ENCODE measurements at places on chromosomes 3 and 15.

DNA sequence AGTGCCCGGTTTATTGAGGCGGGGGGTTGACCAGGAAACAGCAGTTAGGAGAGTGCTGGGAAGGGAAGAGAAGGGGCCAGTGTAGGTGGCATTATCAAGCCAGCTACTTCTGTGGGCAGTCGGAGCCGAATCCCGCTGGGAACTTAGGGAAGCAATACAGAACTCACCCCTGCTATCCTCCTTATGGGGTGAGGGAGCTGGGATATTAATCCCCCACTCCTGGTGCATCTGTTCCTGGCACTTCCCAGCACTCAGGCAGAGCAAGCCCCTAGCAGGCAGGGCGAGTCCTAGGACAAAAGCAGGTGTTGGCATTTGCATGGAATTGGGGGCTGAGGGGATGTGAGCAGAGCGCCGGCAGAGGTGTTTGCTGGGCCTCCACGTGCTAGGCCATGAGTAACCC is 48.6 kb downstream of the SMAD6 start:
- no peak for DNase-seq

- DNase-seq: no peak
Observed at GRCh38 chr3:116806351-116806750, 96.8 kb downstream of the TUSC7 start.

- no peak for DNase-seq
Observed at GRCh38 chr3:16998236-16998923, 113.6 kb downstream of the PLCL2 start.

DNA sequence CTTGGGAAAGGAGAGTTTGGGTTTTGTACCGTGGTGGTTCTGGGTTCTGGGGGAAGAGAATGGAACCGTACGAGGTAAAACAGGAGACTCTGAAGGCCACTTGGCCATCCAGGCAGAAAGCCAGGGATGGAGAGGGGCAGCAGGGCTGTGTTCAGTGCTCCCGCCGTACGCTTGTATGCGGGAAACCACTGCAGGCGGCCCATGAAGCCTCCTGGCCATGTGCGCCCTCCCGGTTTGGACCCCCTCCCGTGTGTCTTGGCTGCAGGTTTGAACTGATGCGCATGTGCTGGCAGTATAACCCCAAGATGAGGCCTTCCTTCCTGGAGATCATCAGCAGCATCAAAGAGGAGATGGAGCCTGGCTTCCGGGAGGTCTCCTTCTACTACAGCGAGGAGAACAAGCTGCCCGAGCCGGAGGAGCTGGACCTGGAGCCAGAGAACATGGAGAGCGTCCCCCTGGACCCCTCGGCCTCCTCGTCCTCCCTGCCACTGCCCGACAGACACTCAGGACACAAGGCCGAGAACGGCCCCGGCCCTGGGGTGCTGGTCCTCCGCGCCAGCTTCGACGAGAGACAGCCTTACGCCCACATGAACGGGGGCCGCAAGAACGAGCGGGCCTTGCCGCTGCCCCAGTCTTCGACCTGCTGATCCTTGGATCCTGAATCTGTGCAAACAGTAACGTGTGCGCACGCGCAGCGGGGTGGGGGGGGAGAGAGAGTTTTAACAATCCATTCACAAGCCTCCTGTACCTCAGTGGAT is 50.6 kb downstream of the PGPEP1L start:
- no peak for DNase-seq

- no peak for DNase-seq
Observed at GRCh38 chr3:152688313-152688712, 146.6 kb upstream of the P2RY1 start.

GRCh38 chr3:65751123-65751700 is 287.5 kb downstream of the MAGI1 start:
- peak; percentile 1 for DNase-seq

DNA sequence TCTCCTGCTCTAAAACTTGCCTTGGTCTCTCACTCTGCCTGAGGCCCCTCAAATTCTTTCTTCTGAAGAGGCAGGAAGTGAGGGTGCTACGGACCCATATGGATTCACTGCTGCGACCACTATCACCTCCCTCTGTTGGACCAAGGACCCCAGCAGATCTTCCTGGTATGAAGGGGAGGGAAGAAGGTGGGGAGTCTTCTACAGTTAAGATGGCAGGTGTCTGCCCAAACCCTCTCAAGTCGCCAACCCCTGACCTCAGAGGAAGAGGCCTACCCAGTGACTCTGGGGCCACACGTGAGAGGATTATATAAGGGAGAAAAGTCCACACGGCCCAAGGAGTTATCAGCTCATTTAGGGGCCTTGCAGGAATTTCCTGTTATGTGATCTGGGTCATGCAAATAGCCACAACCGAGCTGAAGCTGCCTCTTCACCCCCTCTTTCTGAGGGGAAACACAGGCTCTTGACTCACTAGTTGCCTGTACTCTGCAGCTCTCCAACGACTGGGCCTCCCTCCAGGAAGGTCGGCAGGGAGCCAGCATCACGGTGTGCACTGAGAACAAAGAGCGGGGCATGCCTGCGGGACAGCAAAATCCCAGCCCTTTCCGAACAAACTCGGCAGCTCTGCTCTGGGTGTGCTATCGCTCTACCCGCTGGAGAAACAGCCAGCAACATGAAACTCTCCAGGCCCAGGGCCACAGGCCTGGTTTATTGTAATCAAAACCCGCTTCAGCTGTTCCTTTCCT is 116.0 kb downstream of the XXYLT1 start:
- peak; percentile 79 for DNase-seq

DNA sequence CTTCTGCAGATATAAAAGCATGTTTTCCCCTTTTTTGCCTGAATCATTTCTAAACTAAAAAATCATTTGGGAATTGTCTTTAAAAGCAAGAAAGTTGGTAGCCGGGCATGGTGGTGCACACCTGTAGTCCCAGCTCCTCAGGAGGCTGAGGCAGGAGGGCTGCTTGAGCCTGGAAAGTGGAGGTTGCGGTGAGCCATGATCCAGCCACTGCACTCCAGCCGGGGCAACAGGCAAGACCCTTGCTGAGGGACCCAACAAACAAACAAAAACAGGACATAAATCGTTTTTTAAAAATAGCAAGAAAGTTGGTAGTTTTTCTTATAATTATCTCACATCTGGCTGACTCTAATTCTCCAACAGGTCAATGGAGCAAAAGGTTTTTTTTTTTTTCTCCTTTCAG is 2.5 kb downstream of the HIGD1A start:
- DNase-seq: no peak

GRCh38 chr15:59199626-59200465 is 6.8 kb upstream of the LDHAL6B start:
- no peak for DNase-seq

Measured in NCI-H2171 treated with DMSO at 0.1 percent for 48 hours (cell line).